ENCODE measurements at places on chromosomes 12 and 14.

DNA sequence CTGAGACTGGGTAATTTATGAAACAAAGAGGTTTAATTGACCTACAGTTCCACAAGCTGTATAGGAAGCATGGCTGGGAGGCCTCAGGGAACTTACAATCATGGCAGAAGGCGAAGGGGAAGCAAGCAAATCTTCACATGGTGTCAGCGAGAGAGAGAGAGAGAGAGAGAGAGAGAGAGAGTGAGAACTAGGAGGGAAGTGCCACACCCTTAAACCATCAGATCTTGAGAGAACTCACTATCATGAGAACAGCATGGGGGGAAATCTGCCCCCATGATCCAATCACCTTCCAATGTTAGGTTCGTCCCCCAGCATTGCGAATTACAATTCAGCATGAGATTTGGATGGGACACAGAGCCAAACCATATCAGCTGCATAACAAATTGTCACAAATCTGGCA, 96.7 kb downstream of the CHST11 start:
- no peak for DNase-seq

GRCh38 chr14:22202313-22202712, 386.7 kb downstream of the DAD1 start:
- no peak for DNase-seq

- DNase-seq, result peak; percentile 74
Measured at GRCh38 chr14:54686219-54686870, 119.4 kb downstream of the SAMD4A start.

DNA sequence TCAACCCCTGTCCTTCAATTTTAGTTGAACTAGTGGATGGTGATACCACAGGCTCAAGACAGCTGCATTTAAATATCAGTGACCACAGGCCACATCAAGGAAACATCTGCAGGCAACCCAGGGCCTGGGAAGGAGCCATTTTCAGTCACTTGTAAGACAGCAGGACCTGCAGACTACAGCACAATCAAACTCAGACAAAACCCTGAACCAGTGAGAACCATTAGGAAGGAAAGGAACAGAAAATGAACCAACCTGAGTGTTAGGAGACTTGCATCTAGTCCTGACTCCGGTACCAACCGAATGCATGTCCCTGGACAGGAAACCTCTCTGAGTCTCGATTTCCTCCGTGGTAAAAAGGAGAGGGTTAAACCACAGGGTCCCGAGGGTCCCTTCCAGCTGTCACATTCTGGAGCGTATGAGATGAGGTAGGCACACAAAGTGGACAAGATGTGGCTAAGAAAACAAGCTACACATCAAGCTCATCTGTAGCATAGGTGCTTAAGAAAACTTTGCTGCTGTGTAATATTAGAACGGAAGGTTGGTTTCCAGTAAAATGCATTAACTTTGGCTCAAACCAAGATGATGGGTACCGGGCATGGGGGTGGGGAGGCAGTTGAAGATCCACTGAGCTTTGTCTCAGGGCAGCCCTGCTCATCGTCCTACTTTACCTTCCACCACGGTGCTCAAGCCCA, 1.6 kb upstream of the CDKN1B start:
- DNase-seq, result no peak

GRCh38 chr14:97315790-97316189, 518.6 kb downstream of the VRK1 start:
- no peak for DNase-seq

- DNase-seq, result no peak
Measured at GRCh38 chr14:77584809-77585208, 31.6 kb downstream of the SPTLC2 start.

DNA sequence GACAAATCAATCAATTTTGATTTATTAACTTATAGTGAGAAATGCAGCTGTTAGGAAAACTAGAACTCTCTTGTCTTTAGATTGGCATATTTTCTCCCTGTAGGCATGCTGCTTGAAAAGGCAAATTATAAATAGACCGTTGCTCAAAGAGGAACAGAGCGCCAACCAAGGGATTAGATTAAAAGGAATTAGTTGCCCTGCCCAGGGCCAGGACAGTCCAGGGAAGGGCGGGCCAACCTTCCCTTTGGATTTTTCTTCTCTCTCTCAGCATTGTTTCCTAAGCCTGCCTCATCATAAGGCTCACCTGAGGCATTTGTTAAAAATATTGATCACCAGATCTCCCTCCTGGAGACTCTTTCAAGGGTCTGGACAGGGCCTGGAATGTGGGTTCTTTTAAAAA, 8.6 kb downstream of the CIPC start:
- DNase-seq, result no peak

DNA sequence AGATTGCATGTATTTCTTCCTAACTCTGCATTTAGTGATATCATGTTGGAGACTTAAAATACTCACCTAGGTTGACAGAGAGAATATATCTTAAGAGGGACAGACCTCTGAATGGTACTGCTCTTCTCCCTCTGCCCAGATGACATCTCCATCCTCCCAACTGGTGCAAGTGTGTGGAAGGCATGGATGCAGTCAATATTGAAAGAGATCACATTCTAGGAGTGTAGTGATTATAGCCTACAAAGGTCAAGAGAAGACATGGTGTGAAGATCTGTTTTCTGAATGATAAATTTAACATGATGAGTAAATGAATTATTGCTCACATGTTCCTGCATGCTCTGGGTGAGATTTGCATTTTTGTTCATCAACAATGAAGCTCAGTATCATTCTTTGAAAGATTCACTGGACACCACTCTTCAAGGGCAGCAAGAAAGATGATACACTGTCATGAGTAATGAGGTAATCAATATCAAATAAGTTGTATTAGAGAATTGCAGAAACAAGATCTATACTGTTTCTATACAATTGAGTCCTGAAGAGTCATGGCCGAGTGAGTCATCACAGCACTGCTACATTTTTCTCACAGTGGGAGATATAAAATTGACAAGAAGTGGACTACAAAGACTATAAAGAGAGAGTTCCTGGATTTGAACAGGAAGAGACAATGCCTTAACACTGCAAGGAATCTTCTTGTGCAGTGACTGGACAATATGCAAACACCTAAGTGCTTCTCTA, 183.3 kb upstream of the KRR1 start:
- no peak for DNase-seq

DNA sequence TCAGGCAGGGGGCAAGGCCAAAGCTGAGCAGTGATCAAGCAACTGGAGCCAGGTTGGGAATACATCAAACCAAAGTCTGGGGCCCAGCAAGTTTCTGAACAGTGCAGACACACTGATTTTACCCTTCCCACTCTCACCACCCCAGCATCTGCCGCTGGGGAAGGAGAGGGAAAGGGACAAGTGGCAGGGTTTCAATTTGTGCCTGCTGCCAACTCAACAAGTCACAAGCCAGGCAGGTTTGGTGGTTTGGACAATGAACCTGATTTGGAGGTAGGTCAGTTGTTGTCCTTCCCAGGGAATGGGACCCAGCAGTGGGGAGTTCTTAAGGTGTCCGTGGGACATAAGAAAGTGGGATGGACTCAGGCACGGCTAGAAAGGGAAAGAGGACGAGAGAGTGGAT, 151.9 kb upstream of the NOS1 start:
- DNase-seq, result no peak

GRCh38 chr14:99554184-99554583, 49.8 kb downstream of the CCDC85C start:
- no peak for DNase-seq

DNA sequence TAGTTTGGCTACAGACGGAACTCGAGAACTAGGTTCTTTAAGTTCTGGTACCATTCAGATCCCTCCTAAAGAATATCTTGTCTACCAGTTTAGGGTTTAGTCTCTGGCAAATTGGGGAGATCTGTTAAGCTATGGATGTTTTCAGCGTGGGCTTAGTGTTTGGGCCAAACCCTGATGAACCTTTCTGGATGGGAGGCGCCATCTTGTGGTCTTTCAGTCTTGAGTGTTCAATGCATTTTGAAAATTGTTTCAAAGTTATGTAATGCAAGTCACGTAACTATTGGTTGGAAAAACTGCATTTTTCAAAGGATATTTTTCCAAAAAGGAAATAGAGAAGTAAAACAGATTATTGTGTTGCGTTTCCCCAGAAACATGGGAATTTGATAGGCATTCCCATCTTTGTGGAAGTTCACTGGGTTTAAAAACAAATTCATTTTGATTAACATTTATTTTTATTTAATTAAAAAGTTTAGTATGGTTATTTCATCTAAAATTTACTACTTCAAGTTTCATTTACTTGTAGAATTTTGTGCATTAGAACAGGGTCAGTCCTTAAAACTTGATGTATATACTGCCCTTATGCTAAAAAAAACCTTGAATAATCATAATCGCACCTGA, 169.0 kb downstream of the PRIMA1 start:
- DNase-seq, result peak; percentile 34

- no peak for DNase-seq
Measured at GRCh38 chr14:89013098-89013504, 188.7 kb downstream of the TTC8 start.
